ENCODE measurements at places on chromosomes 3 and 15.
A peak's percentile ranks its signal among the peaks of the same experiment; 100 is the strongest.

DNA sequence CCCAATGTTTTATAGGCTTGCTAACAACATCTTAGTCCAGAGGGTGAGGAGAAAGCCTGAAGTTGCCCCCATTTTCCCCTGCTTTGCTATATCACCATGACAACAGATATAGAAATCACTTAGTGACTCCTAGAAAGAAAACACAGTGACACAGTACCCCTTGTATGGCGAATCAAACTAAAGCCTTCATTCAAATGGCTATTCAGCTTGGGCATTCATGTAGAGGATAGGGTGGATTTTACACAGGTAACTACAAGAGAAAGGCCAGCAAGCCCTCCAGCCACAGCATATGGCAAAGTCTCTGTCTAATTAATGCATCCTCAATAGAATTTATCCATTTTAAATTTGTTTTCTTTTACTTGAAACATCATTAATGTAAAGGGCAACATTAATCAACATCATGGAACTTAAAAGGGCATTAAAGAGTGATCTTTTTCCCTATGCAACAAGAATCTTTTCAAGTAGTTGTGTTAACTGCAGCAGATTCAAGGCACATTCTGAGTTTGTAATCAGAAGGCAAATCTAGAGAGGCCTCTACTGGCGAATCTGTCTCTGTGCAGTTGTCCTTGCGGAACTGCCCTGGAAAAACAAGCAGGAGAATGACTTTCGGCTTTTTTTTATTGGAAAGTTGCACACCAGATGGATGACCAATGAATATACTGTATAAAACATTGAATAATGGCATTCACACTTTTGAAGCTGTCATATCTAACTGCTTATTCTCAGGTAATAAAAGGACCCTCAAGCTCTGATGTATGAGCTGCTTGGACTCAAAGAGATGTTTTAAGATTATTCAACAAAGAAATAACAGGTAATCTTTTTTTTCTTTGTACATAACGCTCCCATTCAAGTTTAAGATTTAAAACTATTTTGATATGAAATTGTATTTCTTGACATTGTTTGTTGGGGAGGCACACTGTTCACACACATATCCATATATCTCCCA, 621.7 kb upstream of the AGTR1 start:
- peak; percentile 9 for DNase-seq

DNA sequence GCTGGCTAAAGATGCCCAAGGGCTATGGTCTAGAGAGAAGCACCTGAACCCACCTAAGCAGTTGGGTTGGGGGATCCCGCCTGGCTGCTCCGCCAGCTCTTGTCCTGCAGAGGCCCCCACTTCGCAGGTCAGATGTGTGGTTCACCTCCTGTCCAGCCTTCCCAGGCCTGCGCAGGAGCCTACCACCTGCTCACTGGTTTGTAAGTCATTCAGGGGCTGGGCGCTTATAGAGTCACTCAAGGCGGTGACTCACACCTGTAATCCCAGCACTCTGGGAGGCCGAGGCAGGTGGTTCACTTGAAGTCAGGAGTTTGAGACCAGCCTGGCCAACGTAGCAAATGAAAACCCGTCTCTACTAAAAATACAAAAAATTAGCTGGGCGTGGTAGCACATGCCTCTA, 3.9 kb upstream of the FURIN start:
- DNase-seq = no peak

GRCh38 chr3:65856907-65857306, 181.8 kb downstream of the MAGI1 start:
- no peak for DNase-seq

- DNase-seq = peak; percentile 67
Observed at GRCh38 chr3:113531826-113532697, at the start of gene SIDT1. Gene SIDT1 (plus strand): TSS chr3:113532555. CDS start chr3:113533022, 467 bp downstream.

GRCh38 chr15:55327387-55327786, 8.4 kb downstream of the PIGB start:
- DNase-seq = no peak

DNA sequence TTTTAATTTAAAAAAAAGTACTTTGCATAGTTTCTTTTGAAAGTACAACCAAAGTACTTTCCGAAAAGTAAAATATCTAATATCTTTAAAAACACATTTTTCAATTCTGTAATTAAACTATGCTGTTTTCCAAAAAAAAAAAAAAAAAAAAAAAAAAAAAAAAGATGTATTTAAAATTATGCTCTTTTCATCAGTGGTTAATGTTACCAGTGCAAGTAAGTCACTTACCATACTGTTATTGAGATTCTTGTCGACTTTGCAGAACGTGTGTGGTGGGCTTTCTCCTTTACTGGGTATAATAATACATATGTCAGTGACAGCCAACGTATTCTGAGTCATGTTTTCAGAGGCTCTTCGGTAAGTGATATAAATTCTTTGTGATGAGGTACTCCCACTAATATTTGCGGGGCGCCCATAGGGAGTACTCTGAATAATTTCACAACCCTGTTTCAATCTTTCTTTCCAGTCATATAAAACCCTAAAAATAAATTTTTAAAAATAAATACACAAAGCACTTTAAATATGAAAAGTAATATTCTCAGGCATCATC, 39.9 kb downstream of the DENND4A start:
- DNase-seq = no peak

DNA sequence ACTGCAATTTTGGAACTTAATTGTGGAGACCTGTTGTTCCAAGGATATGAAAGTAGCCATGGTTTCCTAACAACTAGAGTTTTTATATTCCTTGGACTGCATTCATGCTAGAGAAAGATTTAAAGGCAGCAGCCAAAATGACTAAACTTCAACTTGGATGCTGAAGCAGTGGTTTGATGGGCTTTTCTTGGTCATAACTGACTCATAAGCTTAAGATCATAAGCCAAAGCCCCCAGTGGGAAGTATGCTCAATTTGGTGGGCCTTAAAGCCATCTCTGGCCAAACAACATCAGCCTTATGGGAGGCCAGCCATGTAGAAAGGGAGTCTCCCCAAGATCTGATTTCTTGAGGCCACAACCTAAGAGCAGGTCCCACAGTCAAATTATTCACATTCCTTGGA, 80.2 kb downstream of the ZNF280D start:
- DNase-seq = no peak

- DNase-seq = no peak
Observed at GRCh38 chr15:92910451-92910850, 10.3 kb downstream of the CHD2 start.

GRCh38 chr3:194212161-194212844, 76.4 kb downstream of the HES1 start:
- DNase-seq = no peak

- no peak for DNase-seq
Observed at GRCh38 chr3:126900859-126901540, 81.9 kb upstream of the PLXNA1 start.

DNA sequence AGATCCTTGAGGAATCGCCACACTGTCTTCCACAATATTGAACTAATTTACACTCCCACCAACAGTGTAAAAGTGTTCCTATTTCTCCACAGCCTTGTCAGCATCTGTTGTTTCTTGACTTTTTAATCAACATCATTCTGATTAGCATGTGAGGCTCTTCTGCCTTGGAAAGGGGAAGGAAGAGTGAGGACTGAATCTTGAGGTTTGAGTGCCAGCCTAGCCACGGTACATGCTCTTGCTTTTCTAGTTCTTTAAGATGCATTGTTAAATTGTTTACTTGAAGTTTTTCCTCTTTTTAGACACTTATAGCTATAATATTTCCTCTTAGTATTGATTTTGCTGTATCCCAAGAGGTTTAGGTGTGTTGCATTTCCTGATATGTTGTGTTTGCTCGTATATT, 596.1 kb downstream of the OTOL1 start:
- no peak for DNase-seq

- DNase-seq = no peak
Observed at GRCh38 chr3:124653071-124653796, 77.0 kb upstream of the UMPS start.

DNA sequence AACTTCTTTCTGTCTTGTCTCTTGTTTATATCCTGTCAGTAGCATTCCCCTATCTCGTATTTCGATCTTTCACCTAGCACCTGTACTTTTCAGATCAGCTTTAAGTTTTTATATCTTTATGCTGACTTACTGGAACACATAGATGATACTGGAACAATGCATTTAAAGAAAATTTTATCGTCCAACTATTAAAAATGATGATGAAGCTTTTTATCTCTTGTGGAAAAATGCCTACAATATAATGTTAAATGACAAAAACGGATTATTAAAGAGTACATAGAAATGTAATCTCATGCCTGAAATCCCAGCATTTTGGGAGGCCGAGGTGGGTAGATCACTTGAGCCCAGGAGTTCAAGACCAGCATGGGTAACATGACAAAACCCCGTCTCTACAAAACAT, 139.5 kb downstream of the ZPLD1 start:
- no peak for DNase-seq

DNA sequence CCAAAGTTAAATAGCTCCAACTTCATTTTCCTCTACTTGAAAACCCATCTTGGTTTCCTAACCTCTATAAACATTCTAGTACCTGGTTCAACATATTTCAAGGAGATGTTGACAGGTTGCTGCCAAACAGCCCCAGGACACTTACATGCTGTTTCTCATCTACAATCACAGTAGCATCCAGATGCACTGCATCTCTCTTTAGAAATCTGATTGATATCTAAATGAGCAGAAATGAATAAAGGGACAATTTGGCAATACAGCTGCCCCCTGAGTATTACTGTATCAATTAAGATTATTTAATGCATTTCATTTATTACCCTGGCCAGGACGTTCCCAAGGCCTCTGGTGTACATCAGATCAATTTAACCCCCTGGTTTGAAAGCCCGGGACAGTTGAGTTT, 74.0 kb downstream of the SSR3 start:
- no peak for DNase-seq

DNA sequence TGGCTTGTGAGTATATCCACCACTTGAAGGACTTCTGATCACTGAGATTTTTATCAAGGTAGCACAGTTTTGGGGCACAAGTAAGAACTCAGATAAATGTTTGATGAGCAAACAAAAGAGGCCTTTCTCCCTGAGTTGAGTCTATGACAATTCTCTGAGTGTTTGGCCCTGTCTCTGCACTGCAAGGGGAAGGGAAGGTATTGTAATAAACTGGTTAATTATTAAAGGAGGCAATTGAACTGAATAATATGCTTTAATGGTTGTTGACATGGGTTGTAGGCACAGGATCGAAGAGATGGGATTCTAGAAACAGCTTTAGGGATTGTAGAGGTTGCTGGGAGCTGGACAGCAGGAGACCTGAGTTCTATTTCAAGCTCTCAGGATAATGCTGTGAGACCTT, 95.0 kb upstream of the MRPL3 start:
- no peak for DNase-seq

- DNase-seq = no peak
Observed at GRCh38 chr3:142429582-142429981, 18.3 kb downstream of the XRN1 start.

- peak; percentile 74 for DNase-seq
Observed at GRCh38 chr15:101296418-101297405, 1.7 kb upstream of the SNRPA1 start.

- DNase-seq = no peak
Observed at GRCh38 chr3:62922326-62922725, 47.1 kb upstream of the CADPS start.

- no peak for DNase-seq
Observed at GRCh38 chr15:43518197-43518761, 871 bp downstream of the MAP1A start.

DNA sequence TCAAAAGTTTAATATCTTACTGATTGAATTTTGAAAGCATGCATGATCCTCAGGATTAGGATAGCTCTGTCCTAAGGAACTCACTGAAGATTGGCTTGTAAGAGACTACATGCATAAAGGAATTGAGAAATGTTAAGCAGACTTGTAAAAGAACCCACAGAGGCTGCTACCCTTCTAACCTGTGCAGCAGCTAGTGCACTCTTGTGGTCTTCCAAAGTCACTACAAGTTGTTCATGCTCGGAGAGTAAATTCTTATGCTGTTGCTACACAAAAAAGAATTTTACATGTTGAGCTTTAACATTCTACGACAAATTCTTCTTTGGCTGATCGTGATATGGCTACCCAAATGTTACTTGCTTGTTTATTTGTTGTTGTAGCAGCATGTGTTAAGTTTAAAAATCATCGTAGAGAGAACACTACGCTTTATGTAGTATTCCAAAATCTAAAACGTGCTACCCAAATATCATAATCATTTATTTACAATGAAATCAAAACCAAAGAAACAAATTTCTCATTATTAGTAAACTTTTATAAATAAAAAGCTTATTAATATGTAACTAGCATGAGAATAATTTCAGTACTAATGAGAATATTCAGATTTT, 55.0 kb downstream of the GOLIM4 start:
- DNase-seq = peak; percentile 24

GRCh38 chr3:151768393-151768930, 34.7 kb downstream of the AADACL2 start:
- DNase-seq = no peak

GRCh38 chr15:74592222-74592621, 23.4 kb upstream of the CLK3 start:
- DNase-seq = no peak

DNA sequence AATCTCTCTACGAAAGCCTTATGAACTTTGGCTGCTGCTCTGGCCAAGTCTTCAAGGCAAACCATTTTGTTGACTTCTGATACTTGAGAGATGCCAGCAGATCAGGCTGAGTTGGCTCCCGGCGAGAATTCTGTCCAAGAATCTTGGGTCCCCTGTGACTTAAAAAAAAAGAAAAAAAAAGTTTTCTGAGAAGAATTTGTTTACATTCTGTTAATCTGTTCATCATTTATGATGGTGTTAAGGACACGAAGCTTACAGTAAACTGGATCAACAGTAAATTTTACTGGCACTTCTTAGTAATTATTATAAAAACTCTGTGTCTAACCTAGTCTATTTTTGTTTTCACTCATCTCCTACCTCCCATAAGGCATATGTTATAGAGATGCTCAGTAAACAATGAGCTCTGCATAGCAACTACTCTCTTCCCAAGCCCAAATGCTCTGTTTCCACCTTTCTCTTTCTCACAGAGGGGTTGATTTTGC, 320.9 kb upstream of the RASGRP1 start:
- DNase-seq = no peak

- no peak for DNase-seq
Observed at GRCh38 chr15:78752492-78753358, 58.5 kb downstream of the ADAMTS7 start.

DNA sequence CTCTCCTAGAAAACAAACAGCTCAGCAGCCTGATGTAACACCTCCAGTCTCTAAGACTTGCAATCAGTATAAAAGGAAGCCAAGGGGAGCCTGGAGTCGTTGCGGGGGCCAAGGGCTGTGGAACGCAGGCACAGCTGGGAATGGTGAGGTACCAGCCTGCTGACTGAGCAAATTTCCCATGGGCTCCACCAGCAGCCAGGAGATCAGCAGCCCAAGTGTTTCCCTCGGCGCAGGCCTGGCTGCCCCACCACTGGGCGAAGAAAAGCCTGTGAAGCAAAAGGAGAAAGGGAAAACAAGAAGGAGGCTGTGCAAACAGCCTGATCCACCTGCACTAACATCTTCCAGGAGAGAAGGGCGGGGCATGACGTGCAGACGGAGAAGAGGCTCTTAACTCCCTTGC, 155.3 kb downstream of the SHQ1 start:
- DNase-seq = no peak

All from LoVo (cell line).